ENCODE measurements at places on chromosomes 4 and X. TPM values are rescaled to one million over a fixed set of nuclear protein-coding genes. Genes with fewer than 3 reads are reported as not detected.
A peak's percentile ranks its signal among the peaks of the same experiment; 100 is the strongest.

The SSX4B gene
- total RNA-seq: not detected

The SLC9A6 gene
- total RNA-seq: 17.1 TPM

GRCh38 chr4:100017637-100018310, 67.7 kb upstream of the H2AZ1 start:
- no peak for DNase-seq

The GNRHR gene
- not detected for total RNA-seq

The TRPC5OS gene
- not detected for total RNA-seq

The RS1 gene
- total RNA-seq: not detected

DNA sequence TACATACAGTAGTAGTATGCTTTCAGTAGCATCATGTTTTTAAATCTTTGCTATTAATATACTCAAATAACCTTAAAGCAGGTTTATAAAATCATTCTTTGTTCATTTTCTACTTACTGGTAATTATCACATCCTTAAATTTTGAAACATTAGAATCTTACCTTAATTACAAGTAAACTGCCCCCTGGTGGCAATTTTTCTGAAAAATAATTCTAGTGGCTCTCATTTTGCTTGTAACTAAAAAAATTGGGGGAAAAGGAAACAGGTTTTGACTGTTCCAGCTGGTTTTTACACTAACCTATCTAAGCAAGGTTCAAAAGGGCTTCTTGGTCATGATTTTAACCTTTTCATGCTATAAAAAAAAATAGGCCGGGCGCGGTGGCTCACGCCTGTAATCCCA, 18.5 kb upstream of the DCAF4L1 start:
- DNase-seq: no peak

The GAGE2A gene
- not detected for total RNA-seq

The GAGE12H gene
- total RNA-seq: not detected

The NKRF gene
- 6.7 TPM for total RNA-seq

- DNase-seq: no peak
Observed at GRCh38 chrX:41722816-41723618, 964 bp upstream of the GPR82 start.

The AR gene
- 0.02 TPM for total RNA-seq

The PRICKLE3 gene
- total RNA-seq: 6.3 TPM

The CLGN gene
- total RNA-seq: not detected

- DNase-seq: peak; percentile 6
Observed at GRCh38 chr4:154049457-154050181, 260.7 kb upstream of the SFRP2 start.

- DNase-seq: no peak
Observed at GRCh38 chr4:91092398-91092980, 965.3 kb downstream of the CCSER1 start.

GRCh38 chr4:99808260-99808857, 8.3 kb upstream of the DAPP1 start:
- no peak for DNase-seq

GRCh38 chrX:150429594-150429993, 66.5 kb downstream of the MAMLD1 start:
- DNase-seq: no peak

The GPR34 gene
- total RNA-seq: 0.61 TPM

GRCh38 chrX:3815896-3816664, 102.6 kb upstream of the PRKX start:
- peak; percentile 42 for DNase-seq

GRCh38 chr4:138588501-138588900, 346.4 kb upstream of the SLC7A11 start:
- DNase-seq: no peak

The BMPR1B gene
- total RNA-seq: not detected

The SPANXB1 gene
- total RNA-seq: not detected

DNA sequence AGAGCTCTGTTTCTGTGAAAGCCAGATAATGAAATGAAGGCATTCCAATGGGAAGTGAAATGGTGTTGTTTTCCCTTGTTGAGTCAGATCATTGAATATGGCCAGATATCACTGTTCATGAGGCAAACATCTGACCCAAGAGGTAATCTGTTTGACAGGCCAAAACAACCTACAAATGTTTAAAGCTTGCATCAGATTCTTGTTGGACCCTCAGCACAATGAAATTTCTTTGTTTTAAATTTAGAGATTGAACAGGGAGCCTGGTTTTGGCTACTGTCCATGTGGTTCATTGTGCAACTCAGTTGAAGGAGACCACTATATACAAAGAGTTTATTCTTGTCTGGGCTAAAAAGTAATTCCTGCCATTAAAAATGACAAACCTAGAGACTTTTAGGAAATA, 159.1 kb downstream of the AFF2 start:
- no peak for DNase-seq

- DNase-seq: no peak
Observed at GRCh38 chr4:139265654-139266053, 14.4 kb downstream of the MGARP start.

The SULT1B1 gene
- 11.9 TPM for total RNA-seq

The PLAC8 gene
- 889 TPM for total RNA-seq

DNA sequence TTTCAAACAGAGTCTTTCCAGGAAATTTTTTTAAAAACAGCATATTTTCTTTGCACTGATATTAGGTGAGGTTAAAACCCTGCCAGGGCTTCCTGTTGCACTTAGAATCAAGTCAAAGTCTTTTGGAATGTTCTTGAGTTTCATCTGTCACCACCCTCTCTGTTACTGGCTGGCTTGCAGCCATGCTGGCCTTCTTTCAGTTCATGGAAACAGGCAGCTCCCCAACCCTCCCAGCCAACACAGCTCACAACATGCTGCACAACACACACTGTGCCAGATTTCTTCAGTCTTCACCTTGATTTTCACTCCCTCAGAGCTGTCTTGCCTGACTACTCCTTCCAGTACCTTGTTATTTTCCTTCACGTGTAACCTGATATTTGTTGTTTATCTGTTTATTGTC, 129.5 kb downstream of the KCNIP4 start:
- DNase-seq: no peak

- no peak for DNase-seq
Observed at GRCh38 chr4:121189326-121190215, 25.4 kb upstream of the TNIP3 start.

- DNase-seq: no peak
Observed at GRCh38 chr4:52948057-52948423, 85.9 kb downstream of the RASL11B start.

GRCh38 chr4:37679301-37679700, 6.9 kb downstream of the RELL1 start:
- DNase-seq: no peak

GRCh38 chrX:155068165-155068564, 2.8 kb downstream of the CMC4 start:
- no peak for DNase-seq

DNA sequence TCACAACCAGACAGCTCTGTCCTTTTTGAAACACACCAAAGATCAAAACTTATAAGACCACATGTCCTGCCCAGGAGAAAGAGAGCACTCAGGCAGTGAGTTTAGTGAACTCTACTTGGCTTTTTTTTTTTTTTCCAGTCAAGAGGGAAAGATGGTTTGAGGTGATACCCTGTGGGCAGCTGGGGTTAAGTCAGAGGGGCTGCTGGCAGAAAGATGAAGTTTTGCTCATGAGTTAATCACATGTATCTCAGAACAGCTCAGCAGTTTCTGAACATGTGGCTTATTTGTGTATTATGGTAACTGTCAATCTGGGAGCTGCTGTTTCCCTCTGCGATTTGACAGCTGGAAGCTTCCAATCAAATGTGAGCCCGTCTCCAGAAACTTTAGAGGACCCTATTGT, 56.4 kb upstream of the MAP3K15 start:
- DNase-seq: no peak

DNA sequence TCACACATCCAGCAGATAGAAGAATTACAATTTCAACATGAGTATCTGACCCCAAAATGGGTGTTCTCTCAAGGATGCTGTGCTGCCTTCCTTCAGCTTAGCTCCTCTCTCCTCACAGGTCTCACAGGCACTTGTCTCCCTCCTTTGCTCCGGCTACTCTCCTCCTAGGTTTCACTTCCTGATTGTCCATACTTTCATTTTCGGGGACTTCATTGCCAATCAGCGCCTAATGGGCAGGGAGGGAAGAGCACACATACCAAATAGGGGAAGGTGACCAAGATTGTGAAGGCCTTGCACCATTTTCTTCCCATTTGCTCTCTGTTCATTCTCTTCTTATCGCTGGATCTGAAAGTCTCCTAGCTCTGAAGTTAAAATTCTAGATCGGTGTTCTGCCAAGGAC, 125.4 kb upstream of the EOLA2 start:
- no peak for DNase-seq

The SRPX gene
- total RNA-seq: not detected

GRCh38 chrX:76155786-76156185, 17.1 kb upstream of the PBDC1 start:
- DNase-seq: no peak

The TSR2 gene
- total RNA-seq: 40.4 TPM

GRCh38 chrX:15873566-15873965, 19.0 kb upstream of the AP1S2 start:
- no peak for DNase-seq

- no peak for DNase-seq
Observed at GRCh38 chrX:133495464-133496391, 80.4 kb upstream of the GPC4 start.

- DNase-seq: no peak
Observed at GRCh38 chr4:1598206-1599025, 85.7 kb downstream of the FAM53A start.

The CLDN22 gene
- not detected for total RNA-seq

DNA sequence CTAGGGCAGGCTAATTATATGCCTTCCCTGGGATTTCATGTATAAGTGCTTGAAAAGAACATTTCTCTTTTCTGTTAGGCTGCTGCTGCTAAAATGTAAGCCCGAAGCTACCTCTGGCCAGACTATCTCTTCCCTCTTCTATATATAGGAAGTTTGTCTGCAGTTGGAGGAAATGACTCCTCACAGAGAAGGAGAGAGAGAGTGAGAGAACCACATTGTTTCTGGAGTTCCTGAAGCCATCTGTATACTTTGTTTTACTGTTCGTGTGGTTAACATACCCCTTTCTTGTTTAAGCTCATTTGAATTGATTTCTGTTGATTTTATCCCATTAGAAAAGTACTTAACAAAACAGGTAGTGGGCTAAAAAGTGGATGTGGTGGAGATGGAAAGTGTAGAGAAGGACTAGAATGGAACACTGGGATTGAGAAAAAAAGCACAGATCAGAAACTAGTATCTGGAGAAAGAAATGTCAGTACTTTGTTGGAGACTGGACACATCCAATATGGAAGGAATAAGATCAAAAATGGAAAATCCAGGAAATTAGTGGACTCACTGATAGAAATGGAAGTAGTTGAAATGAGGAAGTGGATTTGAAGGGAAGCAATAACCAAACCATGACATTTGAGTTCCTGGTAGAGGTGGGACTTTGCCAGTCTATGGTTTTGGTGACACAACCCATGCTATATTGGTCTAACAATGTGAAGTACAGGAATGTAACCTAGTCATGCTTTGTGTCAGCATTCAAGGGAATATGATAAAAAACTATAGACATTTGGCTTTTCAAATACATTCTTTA, 112.6 kb downstream of the TMA16 start:
- no peak for DNase-seq

The OPRPN gene
- total RNA-seq: not detected

DNA sequence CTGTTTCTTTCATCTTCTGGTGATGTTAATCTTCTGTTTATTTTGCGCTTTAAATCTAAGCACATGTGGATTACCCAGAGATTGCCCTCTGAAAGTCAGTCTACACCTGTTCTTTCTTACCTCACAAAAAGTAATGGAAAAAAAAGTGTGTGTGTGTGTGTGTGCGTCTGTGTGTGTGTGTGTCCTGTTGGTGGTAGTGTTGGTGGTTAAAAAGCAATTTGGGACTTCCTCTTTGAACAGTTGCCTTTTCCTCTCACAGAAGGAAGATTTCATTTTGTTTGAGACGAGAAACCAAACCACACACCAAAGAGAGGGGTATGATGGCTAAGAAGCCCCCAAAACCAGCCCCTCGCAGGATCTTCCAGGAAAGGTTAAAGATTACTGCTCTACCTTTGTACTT, at the start of gene STAP1:
Gene STAP1 (plus strand): TSS at position 235 of the 400 bp plus-strand sequence. CDS start 83 bp downstream, at position 318.
- no peak for DNase-seq

All from natural killer cell (primary cell).